ENCODE measurements at places on chromosomes 2 and 18.

DNA sequence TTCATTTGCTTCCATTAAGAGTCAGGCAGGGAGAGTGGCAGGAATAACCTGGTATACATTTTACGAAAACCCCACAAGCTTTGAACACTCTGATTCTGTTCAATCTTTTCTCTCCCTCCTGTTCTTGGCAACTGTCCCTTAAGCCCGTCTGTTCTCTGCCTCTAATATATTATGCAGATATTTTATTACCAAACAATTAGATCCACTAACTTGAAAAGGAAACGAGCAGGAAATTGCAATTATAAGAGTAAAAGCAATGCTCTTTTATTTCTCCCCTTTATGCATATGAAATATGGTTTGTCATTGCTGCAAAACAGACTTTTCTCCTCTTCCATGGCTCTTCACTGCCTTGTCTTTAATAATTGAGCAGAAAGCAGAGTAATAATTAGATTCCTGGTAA lies 149.1 kb upstream of the CELF4 start:
- DNase-seq: no peak

- no peak for DNase-seq
Observed at GRCh38 chr2:72889991-72890390, 2.8 kb downstream of the SPR start.

- no peak for DNase-seq
Observed at GRCh38 chr2:182554950-182555349, 128.1 kb upstream of the PDE1A start.

DNA sequence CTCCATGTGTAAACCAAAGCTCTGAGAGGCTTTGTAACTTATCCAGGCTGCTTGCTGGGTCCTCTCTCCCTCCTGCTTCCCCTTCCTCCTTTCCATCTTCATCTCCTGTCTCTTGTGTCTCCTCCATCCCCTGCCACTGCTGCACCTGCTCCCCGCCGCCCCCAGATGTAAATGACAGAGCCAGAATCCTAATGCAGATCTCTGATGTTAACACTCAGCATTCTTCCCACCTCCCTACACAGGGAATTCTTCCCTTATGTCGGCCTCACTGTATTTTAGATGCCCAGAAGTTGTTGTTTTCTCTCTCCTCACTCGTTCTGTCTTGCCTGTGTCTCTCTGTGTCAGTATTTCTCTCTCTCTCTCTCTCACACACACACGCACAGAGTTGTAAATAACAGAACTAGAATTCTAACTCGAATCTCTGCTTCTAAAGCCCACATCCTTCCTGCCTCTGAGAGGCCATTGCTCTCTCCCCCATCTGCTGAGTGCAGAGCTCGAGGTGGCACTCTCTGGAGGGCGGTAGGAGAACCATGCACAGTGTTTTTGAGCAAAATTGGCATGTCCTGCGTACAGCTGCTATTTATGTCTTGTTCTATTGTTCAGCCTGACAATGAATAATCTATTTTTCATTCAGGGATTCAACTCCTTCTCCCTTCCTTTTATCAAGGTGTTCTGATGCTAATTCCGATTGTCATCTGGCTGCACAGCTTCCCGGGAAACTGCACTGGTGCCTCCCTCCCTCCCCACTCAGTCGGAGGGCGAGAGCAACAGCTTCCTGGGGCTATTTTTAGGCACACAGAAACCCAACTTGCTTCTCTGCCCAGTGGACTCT lies 219.9 kb downstream of the SH3RF3 start:
- peak; percentile 18 for DNase-seq

DNA sequence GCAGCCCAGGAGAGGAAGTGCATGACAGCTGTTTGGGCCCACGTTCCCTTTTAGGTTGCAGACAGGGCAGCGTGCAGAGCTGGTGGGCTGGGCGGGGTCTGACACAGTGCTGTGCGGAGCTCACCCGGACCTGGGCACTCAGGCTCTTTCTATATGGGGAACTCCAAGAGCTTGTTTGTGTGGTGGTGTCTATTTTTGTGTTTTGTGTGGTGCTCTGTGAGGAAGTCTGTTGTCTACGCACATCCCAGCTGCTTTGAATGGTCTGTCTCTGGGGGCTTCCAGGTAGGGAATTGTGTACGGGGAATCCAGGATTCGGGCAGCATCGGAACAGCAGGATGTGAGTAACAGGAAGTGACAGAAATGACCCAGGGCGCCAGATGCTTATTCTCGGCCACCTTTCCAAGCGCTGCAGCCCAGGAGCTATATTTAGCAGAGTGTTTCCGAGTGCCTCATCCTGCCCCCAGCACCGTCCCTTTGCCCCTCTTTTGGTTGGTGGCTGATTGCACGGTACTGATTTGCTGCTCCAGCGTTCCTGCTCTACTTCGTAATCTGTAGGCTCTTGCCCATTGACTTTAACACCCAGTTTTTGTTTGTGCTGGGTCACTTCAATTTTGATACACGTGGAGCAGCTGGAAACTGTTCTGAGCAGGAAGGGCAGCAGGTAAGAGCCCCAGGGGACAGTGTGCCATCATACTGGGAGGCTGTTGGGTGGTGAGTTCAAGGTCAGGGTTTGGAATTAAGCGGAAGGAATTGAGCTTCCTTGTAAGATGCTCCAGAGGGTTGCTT lies 64.7 kb downstream of the DGKD start:
- DNase-seq: no peak

DNA sequence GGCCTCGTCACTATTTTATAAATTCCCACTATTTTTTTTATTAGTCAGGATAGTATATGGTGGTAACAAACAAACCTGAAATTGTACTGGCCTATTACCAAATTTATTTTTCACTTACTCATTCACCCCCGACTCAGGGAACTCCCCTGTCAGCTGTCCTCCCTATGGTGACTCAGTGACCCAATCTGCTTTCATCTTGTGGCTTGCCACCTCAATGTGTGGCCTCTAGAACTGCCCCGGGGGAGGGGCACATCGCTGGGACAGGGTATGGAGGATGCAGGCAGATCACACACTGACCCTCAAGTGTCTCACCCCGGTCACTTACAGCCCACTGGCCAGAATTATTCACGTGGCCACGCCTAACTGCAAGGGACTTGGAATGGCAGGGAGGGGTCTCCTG lies 71.6 kb downstream of the ACTR2 start:
- DNase-seq: no peak

DNA sequence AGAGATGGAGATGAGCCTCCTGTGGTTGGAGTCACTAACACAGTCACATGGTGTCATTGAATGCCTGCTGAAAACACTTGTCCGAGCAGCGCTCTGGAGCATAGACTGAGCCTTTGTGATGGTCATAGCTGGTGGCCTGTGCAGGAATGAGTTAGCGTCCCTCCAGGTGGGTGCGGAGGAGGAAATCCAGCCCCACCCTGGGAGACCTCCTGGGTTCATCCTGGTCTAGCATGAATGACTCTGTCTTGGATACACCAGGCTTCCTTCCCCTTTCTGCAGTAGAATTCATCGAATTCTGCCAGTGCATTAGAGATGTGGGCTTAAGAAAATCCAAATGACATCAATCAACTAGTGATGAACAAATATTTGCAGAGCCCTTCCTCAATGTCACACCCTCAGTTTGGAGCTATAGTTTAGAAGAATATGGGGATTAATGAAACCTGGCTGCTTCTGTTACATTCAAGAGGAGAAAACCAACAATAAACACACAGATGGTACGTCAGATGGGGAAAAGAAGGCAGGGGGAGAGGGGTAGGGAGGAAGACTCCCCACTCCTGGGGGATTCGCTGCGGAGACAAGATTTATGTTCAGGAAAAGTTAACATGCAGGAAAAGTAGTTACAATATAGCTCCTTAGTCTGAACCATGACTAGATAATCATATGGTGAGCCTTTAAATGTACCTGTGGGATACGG lies 136.7 kb downstream of the DDX1 start:
- no peak for DNase-seq

DNA sequence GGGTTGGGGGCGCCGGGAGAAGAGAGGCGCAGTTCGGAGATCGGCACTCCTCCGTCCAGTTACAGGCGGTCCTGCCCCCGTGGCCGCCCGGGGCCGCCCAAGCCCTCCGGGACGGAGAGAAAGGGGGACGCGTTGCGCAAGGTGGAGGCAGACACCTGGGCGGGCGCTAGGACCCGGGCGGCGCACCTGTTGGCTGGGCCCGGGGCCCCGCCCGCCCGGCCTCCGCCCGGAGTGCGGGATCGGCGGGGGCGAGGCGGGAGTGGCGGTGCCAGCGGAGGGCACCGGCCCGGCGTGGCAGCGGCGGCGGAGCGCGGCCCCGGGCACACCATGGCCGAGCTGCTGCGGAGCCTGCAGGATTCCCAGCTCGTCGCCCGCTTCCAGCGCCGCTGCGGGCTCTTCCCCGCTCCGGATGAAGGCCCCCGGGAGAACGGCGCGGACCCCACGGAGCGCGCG lies at the start of gene SGPP2:
SGPP2 (plus strand) TSS at position 268 of the 453 bp plus-strand sequence; CDS start at position 328, 60 bp downstream.
- no peak for DNase-seq

- no peak for DNase-seq
Observed at GRCh38 chr2:163878718-163879117, 142.9 kb upstream of the FIGN start.

- no peak for DNase-seq
Observed at GRCh38 chr2:205462681-205463345, 219.5 kb upstream of the NRP2 start.

DNA sequence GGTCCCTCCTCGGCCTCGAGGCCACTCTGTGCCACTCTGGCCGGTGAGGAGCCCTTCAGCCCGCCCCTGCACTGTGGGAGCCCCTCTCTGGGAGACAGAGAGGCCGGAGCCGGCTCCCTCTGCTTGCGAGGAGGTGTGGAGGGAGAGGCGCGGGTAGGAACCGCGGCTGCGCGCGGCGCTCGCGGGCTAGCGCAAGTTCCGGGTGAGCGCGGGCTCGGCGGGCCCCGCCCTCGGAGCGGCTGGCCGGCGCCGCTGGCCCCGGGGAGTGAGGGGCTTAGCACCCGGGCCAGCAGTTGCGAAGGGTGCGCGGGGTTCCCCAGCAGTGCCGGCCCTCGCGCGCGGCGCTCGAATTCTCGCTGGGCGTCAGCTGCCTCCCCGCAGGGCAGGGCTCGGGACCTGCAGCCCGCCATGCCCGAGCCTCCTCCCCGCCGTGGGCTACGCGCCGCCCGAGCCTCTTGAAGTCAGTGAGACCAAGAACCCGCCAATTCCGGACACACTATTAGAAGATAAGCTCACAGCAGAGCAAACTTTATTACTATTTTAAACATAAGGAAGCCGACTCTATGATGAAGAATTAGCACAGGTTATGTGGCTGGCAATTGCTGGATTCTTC lies 825.8 kb upstream of the FANCL start:
- no peak for DNase-seq

- DNase-seq: no peak
Observed at GRCh38 chr18:49030138-49030537, 79.4 kb upstream of the SMAD7 start.

- DNase-seq: no peak
Observed at GRCh38 chr2:157046396-157046795, 211.1 kb upstream of the GALNT5 start.

- DNase-seq: no peak
Observed at GRCh38 chr2:46058140-46058539, 239.1 kb upstream of the EPAS1 start.

GRCh38 chr18:3401669-3402620 lies 48.0 kb upstream of the TGIF1 start:
- DNase-seq: no peak

GRCh38 chr2:229237270-229237669 lies 33.8 kb downstream of the PID1 start:
- DNase-seq: no peak

DNA sequence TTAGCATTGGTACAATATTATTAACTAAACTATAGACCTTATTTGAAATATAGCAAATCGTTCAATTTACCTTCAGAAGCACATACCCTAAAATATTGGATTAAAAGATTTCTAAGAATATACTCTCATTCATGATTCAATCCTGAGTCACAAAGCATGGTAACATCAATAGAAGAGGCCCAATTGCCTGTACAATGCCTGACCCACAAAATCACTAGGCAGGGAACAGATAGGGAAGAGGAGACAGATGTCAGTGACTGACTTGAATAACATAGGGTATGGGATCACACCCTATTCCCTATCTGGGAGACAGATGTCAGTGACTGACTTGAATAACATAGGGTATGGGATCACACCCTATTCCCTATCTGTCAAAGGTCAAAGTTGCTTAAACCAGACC lies 611.6 kb upstream of the VRK2 start:
- DNase-seq: no peak

DNA sequence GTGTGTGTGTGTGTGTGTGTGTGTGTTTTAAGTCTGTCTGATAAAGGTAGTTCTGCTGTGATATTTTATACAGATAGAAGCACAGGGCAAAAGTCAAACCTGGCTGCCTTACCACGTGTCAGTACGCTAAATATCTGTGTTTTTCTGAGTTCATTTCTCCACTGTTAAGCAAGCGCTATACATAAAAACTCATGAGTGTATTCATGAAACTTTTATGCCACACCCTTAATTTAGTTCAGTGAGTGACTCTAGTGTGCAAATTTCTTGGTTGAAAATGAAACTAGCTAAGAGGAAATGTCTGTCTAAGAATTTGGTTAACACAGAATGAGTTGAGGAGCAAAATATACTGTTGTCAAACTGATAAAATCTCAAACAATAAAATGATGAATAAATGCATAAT lies 11.2 kb downstream of the CASP10 start:
- DNase-seq: no peak

DNA sequence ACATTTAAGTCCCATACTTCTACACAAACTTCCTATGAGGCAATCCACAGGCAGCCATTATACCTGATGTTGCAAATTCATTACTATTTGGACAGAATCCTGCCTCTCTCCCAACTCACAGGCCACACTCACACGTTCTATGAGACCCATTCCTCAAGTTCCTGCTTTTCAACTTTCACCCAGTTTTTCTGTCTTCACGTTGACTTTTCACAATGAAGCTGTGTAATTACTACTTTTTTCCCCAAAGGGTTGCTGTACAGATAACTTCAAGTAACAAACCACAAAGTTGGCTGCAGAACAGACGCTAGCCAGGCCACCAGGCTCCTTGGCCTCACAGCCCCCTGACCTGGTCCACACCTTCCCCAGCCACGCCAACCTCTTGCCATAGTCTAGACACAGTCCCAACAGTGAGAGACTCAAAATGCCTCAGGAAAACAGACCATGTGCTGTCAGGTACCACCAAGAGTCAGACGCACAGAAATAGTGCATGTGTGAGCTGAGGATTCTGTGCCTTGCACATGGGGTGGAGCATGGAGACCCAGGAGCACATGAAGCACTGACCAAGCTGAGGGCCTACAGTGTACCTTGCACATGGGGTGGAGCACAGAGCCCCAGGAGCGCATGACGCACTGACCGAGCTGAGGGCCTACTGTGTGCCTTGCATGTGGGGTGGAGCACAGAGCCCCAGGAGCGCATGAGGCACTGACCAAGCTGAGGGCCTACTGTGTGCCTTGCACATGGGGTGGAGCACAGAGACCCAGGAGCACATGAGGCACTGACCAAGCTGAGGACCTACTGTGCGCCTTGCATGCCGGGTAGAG lies 61.0 kb downstream of the EIPR1 start:
- DNase-seq: no peak

DNA sequence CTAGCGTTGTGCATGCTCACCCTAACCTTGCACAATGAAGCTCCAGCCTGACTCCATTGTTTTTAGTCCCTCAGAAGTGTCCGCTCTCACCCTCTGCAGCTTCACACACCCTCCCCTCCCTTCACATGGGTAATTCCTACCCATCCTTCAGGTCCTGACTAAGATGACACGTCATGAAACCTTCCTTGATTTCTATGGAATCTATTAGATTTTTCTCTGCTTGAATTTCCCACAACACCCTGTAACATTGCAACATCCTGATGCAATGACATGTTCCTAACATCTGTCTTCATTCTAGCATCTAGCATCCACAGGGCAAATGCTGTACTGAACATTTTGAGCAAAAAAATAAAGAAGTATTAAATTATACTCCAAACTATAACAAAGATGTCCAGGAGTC lies 77.0 kb upstream of the PID1 start:
- DNase-seq: no peak

- no peak for DNase-seq
Observed at GRCh38 chr2:234731236-234731635, 220.6 kb upstream of the SH3BP4 start.
